ENCODE measurements at places on chromosomes 2 and 18.

- no peak for DNase-seq
These were observed 30.5 kb downstream of the LTBP1 start for GRCh38 chr2:32977228-32977758.

- DNase-seq, result no peak
These were observed 4.8 kb upstream of the STAT4 start for GRCh38 chr2:191155608-191156071.

DNA sequence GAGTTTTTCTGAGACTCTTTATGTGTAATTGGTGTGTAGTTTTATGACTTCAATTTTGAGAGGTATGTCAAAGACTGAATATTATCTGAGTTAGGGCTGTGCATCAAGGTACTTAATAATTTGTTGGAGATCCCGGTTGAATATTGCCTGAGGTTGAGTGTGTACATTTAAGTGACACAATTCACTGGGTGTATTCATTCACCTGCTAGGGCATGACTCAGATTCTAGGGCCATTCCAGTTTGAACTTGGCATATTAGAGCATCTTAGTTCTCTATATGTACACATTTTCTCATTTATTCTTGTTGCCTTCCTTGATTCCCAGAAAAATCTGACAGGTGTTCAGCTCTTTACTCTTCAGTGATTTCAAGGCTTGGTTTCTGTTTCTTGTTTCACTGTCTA is 12.5 kb downstream of the MAP4K4 start:
- DNase-seq, result no peak

DNA sequence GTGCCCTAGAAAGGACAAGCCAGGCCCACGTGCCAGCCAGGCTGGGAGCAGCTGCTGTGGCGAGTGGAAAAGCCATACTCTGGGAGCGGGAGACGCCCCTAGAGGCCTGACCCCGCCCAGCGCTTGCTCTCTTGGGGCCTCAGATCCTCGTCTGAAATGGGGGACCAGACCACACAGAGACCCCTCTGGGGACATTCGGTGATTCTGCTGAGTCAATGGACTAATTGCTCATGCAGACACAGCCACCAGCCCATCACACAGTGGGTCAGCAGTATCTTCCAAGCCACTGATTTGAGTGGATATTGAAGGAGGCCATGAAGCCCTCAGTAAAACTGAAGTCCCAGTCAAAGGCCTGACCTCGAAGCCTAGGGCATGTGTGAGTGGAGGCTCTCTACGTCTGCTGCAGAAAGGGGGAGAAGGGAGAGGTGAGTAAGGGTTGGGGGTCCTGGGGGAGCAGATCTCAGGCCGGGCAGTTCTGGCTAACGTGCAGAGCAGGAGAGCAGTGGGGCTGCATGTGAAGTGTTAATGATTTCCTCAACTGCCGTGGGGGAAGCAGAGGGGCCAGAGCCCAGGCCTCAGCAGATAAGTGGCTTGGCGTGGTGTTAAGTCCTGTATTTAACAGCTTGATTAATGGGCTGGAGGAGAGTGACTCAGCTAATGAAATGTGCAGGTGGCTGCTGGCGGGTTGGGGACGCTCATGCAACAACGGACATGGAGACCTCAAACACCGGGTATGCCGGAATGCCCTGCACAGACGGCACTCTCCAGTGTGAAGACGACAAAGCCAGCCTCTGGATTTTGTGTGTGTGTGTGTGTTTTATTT is 104.4 kb upstream of the TWIST2 start:
- no peak for DNase-seq

GRCh38 chr2:99414566-99414965 is 75.3 kb downstream of the REV1 start:
- no peak for DNase-seq

DNA sequence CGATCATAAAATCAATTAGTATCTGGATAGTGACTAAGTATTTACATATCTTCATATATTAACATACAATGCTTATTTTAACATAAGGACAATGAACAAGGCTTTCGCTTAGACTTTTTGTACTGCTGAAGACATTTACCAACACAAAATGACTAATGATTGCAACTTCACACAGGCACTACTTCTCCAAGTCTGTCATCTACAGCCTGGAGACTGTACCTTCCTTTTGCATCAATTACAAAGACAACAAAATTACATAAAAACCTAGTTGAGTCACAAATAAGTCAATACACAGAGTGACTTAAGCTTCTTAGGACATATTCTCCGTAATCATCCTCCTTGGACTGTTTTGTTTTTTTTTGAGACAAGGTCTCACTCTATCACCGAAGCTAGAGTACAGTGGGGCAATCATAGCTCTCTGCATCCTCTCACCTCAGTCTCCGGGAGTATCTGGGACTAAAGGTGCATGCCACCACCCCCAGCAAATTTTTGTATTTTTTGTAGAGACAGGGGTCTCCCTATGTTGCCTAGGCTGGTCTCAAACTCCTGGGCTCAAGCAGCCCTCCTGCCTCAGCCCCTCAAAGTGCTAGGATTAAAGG is 15.9 kb downstream of the PUM2 start:
- no peak for DNase-seq

DNA sequence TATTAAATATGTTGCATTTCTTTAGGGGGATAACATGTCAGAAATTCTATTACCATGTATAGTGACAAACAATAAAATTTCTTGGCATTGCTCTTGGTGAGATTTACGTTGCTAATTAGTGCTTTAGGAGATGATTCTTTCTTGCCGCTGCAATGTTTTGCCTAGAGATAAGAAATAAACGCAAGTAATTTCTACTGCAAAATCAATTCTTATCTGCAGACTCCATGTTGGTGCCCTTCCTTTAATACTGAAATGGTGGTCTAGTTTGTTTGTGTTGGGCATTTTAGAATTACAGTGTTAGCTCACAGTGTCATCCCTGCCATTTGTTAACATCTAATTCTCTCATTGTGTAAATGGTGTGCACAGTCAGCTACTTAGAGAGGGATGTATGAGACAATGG is 34.6 kb downstream of the ASXL3 start:
- DNase-seq, result no peak

DNA sequence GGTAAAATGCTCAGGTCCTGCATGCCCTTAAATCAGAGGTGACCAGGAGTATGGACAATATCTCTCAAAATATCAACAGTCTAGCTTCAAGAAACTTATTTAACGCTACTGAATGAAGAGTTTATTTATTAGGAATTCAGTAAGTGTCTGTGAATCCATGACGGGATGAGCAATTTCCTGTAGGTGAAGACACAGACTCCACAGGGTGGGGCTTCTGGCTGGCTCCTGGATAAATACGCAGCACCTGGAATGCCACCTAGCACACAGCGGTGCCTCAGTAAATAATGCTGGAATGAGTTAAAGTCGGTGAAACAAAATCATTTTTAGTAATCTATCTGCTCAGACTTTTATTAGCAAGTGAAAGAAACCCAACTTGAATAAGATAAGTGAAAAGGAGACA is 29.4 kb upstream of the MBP start:
- DNase-seq, result no peak

Measured in activated T-cell treated with anti-CD3 and anti-CD28 coated beads for 24 hours (primary cell).